Urothelium cell line (cell line): ENCODE measurements at places on chromosomes 1 and 21.
A peak's percentile ranks its signal among the peaks of the same experiment; 100 is the strongest.

DNA sequence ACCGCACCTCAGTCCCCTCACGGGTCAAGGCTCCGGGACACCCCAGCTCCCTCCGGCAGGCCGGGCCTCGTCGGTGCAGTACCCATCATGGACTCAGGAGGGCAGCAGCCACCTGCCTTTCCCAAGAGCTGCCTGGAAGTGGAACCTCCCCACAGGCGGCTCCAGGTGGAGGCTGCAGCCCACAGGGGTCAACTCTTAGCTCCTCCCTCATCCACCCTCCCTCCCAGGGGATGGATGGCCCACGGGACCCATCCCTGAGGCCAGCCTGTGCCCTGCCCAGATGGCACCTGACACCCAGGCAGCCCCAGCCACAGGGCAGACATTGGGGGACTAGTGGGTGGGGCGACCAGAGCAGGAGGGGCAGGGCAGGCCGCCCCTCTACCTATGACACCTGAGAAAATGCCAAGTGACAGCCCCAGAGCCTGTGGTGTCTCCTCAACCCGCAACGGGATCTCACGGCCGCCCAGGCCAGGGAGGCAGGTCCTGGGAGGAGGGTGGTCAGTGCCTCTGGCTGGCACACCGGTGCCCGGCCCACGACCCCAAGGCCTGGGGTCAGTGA lies 1.2 kb upstream of the ARHGEF16 start:
- DNase-seq, result peak; percentile 80

- no peak for DNase-seq
These were observed 272.7 kb downstream of the FAM72C start for GRCh38 chr1:143699115-143699514.

DNA sequence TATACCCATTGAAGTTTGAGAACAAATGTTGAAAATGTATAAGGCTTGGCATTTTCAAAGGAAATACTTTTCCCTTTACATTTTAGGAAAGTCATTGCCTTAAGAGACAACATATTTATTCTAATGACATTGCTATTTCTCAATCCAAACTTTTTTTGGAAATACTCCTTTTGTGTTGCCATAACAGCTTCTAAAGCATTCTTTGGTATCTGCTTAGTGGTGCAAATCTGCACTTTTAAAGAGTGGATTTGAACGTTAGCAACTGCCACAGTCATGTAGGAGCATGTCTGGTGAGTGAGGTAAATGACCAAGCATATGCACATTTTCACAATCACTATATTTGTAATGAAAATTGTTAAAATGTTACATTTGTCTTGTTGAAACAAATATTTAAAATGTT lies 124.4 kb upstream of the GORAB start:
- no peak for DNase-seq

DNA sequence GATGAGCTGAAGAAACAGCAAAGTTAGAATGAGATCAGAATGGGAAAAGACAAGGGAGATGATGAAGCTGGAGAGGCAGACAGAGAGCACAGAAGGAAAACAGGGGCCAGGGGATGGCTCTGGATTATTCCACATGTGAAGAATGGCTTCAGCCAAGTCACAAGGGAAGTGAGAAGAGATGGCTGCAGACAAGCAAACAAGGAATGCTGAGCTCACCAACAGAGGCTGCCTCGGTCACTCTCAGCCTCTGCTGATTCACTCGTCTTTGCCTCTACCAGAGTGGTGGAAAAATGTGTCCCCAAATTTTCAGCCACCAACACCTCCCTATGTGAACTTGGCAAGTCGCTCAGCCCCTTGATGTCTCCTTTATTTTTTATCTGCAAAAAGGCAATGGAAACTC lies 46.7 kb downstream of the TRABD2B start:
- DNase-seq, result no peak

- no peak for DNase-seq
These were observed 17.9 kb upstream of the L1TD1 start for GRCh38 chr1:62176597-62177312.
